ENCODE measurements at places on chromosomes 12 and 14. TPM values are rescaled to one million over a fixed set of nuclear protein-coding genes. Genes with fewer than 3 reads are reported as not detected.

PDZRN4 gene
- total RNA-seq = 3.5 TPM

BATF gene
- 0.67 TPM for total RNA-seq

CHURC1 gene
- 48.6 TPM for total RNA-seq

MMP14 gene
- total RNA-seq = 101 TPM

TARBP2 gene
- 22.3 TPM for total RNA-seq

Data from left colon (tissue), 2 donors.